ENCODE measurements at places on chromosomes 16 and 17.

DNA sequence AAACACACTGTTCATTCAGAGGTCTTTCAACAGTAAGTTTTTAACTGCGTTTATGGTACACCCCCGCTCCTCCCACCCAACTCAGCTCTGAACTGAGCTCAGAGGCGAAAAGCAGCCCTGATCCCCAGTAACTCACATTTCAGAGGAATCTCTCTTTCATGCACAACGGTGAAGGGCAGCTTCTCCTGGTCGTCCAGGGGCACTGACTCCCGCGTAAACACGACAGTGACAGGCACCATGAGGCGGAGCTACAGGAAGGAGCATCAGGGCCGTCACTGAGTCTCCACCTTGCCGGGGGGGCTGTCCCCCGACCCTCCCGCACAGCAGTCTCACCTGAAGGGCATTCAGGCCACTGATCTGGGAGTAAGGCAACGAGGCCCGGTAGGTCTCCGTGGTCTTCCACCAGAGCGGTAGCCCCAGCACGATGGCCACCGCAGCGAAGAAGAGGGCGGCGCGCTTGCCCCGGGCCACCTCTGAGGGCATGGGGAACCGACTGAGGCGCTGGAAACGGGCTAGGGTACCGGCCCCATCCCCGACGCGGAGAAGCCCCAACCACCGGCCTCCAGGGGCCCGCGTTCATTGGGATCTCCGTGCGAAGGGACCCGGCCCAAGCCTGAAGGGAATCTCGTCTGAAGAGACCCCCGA, 486 bp downstream of the PIGS start:
- peak overlapping the region; percentile 95 for H3K4me3 ChIP-seq
- peak; percentile 25 for DNase-seq
- peaks cover 5% of the 10 kb centered on the region for H3K36me3 ChIP-seq
- no peaks in the 10 kb centered on the region for H3K27me3 ChIP-seq
- peaks cover 25% of the 10 kb centered on the region for H3K4me1 ChIP-seq
- H3K27ac ChIP-seq = peak overlapping the region; percentile 81

DNA sequence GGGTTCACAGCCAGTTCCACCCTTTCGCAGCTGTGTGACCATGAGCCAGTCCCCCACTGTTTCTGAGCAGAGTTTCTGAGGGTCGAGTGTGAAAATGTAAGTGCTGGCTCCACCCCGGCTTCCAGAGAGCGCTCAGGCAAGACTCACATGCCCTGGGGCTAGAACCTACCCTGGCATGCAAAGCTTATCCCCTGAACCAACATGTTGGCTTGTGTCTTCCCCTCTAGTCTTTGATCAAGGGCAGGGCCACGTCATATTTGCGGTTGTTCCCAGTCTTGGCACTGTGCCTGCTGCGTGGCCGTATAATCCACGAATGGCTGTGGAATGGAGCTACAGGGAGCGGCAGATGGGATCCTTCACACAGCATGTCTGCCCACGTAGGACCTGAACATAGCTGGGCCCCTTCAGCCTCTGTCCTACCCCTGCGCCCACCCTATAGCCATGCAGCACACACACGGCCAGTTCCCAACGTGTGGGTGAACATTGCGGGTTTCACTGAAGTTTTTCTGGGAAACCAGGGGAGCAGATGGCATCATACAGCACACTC, 84.8 kb downstream of the MRM1 start:
- H3K27me3 ChIP-seq = no peaks in the 10 kb centered on the region
- no peaks in the 10 kb centered on the region for H3K36me3 ChIP-seq
- DNase-seq = no peak
- no peaks in the 10 kb centered on the region for H3K4me1 ChIP-seq
- no peak overlapping the region for H3K27ac ChIP-seq

DNA sequence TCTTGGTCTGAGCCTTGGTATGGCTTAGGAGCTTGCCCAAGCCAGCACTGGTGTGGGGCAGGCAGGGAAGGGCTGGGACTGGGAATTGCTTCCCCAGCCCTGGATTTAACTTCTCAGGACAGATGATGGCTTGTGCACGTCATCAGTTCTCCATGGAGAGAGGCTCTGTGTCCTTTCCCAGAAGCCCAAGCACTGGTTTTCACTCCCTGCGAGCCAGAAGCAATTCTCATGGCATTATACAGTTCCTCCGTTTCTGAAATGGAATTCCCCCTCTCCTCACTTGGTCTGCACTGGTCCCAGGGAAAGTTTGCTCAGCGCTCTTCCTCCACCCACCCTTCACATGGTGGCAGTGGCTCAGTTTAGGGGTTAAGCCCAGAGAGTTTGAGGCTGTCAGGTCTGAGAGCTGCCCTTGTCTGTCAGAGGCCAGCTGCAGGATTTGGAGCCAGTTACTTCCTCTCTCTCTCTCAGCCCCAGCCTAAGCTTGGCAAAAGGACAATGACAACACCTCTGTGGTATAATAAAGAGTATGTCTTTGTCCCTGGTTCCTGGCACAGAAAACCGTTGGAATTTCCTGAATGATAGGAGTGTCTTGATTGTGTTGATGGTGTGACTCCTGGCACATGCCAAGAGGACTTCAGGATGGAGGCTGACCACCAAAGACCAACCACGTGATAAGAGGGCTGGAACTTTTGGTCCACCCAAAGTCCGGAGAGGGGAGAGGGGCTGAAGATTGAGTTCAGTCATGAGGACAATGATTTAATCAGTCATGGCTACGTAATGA, 219.6 kb upstream of the TNRC6C start:
- no peak overlapping the region for H3K27ac ChIP-seq
- H3K36me3 ChIP-seq = no peaks in the 10 kb centered on the region
- DNase-seq = no peak
- H3K4me1 ChIP-seq = no peaks in the 10 kb centered on the region

- H3K4me3 ChIP-seq = no peak overlapping the region
- DNase-seq = no peak
- H3K36me3 ChIP-seq = no peaks in the 10 kb centered on the region
- H3K27me3 ChIP-seq = no peaks in the 10 kb centered on the region
- H3K27ac ChIP-seq = no peak overlapping the region
Measured at GRCh38 chr16:54750249-54750648, 180.4 kb upstream of the IRX5 start.

GRCh38 chr16:81554979-81555378, 110.4 kb downstream of the CMIP start:
- no peak overlapping the region for H3K4me3 ChIP-seq
- H3K27ac ChIP-seq = no peak overlapping the region
- H3K27me3 ChIP-seq = no peaks in the 10 kb centered on the region
- no peak for DNase-seq

DNA sequence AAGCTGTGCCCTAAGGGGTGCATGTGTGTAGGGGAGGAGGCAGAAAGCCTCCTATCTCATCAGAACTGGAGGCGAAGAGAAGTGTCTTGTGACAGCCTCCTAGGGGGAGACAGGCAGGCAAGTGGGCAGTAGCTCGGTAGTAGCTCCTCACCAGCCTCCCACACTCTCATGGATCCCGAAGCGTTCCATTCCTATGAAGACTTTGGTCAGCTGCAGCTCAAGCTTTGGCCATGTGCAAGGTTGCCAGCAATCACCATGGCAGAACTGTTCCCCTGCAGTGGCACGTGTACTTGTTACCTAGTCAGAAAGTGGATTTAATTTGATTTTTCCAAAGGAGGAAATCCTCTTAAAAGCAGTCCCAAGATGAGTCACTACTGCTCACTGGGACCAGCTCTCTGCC, 6.7 kb downstream of the MRPL58 start:
- H3K4me3 ChIP-seq = no peak overlapping the region
- H3K4me1 ChIP-seq = no peaks in the 10 kb centered on the region
- H3K27ac ChIP-seq = no peak overlapping the region
- H3K36me3 ChIP-seq = peaks cover 52% of the 10 kb centered on the region

GRCh38 chr17:40485851-40486521, 15.4 kb downstream of the TNS4 start:
- no peaks in the 10 kb centered on the region for H3K27me3 ChIP-seq
- no peak overlapping the region for H3K4me3 ChIP-seq
- H3K27ac ChIP-seq = no peak overlapping the region

- no peak for DNase-seq
- H3K4me3 ChIP-seq = no peak overlapping the region
- no peaks in the 10 kb centered on the region for H3K27me3 ChIP-seq
- H3K27ac ChIP-seq = no peak overlapping the region
- H3K4me1 ChIP-seq = no peaks in the 10 kb centered on the region
Measured at GRCh38 chr16:64196444-64196843, 925.4 kb downstream of the CDH11 start.

DNA sequence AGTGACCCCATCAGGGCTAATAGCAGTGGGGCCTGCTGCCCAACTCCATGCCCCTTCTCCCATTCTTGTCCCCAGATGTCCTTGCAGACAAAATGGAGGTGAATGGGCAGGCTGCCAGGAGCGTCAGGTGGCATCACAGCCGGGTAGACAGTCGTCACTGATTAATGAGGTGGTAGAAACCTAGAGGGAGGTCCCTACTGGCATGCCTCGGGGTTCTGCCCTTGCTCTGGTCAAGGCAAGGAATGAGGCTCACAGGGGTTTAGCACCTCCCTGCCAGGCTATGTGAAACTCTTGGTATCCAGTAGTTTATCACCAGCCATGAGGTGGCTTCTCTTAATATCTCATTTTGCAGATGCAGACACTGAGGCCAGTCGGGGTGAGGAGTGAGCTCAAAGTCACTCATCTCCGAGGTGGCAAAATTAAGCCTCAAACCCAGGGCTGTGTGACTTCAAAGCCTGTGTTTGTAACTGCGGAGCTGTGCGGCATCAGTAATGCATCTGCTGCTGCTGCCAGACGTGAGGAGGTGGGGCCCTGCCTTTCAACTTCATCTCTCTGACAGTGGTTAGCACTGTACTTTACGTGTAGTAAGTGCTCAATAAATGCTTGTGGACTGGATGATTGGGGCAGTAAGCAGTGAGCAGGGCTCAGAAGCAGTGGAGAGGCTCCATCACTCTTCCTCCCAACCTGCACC, 21.3 kb downstream of the RAI1 start:
- H3K27me3 ChIP-seq = no peaks in the 10 kb centered on the region
- DNase-seq = no peak
- no peaks in the 10 kb centered on the region for H3K4me1 ChIP-seq
- H3K36me3 ChIP-seq = no peaks in the 10 kb centered on the region
- H3K4me3 ChIP-seq = no peak overlapping the region

DNA sequence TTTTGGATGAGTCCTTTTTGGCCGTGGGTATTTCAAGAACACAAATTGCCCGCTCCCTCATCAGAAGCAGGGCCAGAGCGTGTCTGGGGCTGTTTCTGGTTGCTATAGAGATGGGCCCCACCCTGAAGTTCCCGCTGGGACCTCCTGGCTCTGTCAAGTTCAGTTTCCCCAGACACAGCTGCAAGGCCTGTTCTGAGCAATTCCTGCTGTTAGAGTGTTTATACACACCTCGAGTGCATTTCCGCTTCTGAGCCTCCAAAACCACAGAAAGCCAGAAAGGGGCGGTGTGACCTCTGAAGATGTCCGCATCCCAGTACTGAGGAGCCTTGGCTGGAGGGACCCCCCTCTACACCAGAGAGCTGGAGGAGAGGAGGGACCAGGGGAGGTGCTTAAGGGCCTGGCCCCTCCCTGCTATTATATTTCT, 9.3 kb upstream of the WBP2 start:
- no peak overlapping the region for H3K4me3 ChIP-seq
- no peaks in the 10 kb centered on the region for H3K27me3 ChIP-seq
- DNase-seq = peak; percentile 36
- H3K36me3 ChIP-seq = no peaks in the 10 kb centered on the region
- H3K4me1 ChIP-seq = peaks cover 16% of the 10 kb centered on the region

DNA sequence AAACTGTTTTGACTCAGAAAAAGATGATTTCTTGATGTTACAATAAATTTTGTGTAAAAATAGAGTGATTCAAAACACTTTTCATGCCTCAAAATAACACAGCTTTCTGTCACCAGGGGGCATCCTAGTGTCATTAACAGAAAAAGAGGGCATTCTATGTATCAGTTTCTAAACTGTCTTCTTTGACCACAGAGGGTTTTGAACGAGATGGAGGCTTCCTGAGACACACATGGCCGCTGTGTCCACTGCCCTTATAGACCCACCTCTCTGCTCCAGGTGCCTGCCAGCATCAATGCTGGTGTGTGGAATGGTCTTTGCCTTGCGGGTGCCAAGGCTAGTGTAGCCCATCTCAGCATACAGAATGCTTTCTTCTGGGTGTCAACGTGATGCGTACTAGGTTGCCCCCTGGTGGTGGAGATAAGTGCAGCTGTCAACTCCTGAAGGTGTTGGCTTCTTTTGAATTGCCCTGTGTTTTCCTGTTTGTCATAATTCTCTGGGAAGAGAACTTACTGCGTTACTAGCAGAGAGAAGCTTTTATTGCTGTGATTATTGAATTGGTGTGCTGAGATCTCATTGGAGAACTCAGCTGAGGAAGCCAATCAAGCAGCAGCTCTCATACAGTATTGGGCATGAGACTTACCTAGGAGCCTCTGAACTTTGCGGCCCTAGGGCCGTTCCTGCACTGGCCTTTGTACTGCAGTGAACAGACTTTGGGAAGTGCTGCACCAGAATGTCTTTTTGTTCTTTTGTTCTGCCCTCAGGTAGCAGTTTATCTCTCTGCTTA, 38.6 kb downstream of the USP10 start:
- peaks cover 16% of the 10 kb centered on the region for H3K4me1 ChIP-seq
- peak; percentile 67 for DNase-seq
- H3K27me3 ChIP-seq = no peaks in the 10 kb centered on the region
- peaks cover 20% of the 10 kb centered on the region for H3K36me3 ChIP-seq
- no peak overlapping the region for H3K27ac ChIP-seq
- no peak overlapping the region for H3K4me3 ChIP-seq

- H3K36me3 ChIP-seq = peaks cover 24% of the 10 kb centered on the region
- H3K4me3 ChIP-seq = peak overlapping the region; percentile 67
- peak overlapping the region; percentile 75 for H3K27ac ChIP-seq
- no peak for DNase-seq
- no peaks in the 10 kb centered on the region for H3K27me3 ChIP-seq
Measured at GRCh38 chr17:81513753-81514488, 1.3 kb upstream of the ACTG1 start.

- no peak for DNase-seq
- H3K4me1 ChIP-seq = no peaks in the 10 kb centered on the region
- no peaks in the 10 kb centered on the region for H3K27me3 ChIP-seq
- peaks cover 56% of the 10 kb centered on the region for H3K36me3 ChIP-seq
- no peak overlapping the region for H3K4me3 ChIP-seq
Measured at GRCh38 chr16:1812732-1813163, 13.9 kb downstream of the HAGH start.

GRCh38 chr16:58280846-58281301, 14.0 kb downstream of the PRSS54 start:
- no peaks in the 10 kb centered on the region for H3K27me3 ChIP-seq
- DNase-seq = no peak
- no peak overlapping the region for H3K4me3 ChIP-seq
- H3K4me1 ChIP-seq = no peaks in the 10 kb centered on the region
- H3K36me3 ChIP-seq = no peaks in the 10 kb centered on the region

GRCh38 chr17:343875-344752, 8.5 kb downstream of the RPH3AL start:
- H3K27me3 ChIP-seq = no peaks in the 10 kb centered on the region
- no peak overlapping the region for H3K27ac ChIP-seq
- H3K4me3 ChIP-seq = no peak overlapping the region
- H3K36me3 ChIP-seq = no peaks in the 10 kb centered on the region

GRCh38 chr16:64864232-64864809, 257.5 kb downstream of the CDH11 start:
- no peaks in the 10 kb centered on the region for H3K27me3 ChIP-seq
- no peak overlapping the region for H3K27ac ChIP-seq

- H3K27me3 ChIP-seq = no peaks in the 10 kb centered on the region
- H3K4me1 ChIP-seq = no peaks in the 10 kb centered on the region
- H3K27ac ChIP-seq = no peak overlapping the region
- DNase-seq = no peak
- no peaks in the 10 kb centered on the region for H3K36me3 ChIP-seq
Measured at GRCh38 chr16:83705856-83706255, 101.9 kb upstream of the HSBP1 start.

Measured in effector memory CD4-positive, alpha-beta T cell (primary cell).